ENCODE measurements at places on chromosomes 12 and 14.

DNA sequence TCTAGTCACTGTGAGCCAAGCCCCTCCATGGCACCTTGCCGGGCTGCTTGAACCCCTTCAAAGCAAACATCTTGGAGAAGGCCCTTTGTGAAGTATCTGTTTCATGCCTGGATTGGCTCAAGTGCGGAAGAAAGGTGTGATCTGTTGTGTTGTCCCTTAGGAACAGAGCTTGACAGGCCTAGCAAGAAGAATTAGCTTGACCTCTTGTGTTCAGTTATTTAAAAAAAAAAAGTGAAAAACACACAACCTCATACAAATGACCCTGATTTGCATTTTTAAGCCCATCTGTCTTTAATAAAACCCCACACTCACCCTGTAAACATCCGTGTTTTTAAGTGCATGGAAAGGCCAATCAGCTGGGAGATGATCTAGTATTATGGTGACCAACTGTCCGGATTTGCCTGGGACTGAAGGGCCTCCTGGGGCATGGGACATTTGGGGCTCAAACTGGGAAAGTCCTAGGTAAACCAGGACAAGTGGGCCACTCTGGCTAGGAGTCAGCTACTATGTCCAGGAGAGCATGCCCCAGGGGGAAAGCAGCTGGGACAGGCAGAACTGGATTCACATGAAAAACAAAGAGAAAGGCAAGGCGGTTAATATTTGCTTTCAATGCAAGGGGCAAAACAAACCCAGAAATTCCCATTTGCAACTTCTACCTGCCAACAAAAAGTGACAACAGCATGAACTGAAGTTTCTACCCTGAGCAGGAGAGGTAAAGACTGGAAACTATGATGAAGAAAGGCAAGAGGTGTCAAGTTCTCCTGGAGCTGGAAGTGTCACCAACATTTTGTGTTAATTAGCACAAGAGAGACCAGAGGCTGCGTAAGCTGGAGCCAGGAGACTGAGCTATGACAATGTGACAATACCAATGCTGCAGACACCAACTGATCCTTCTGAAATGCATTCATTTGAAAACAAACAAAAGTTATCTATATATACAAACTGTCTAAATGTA, 78.6 kb downstream of the CLMN start:
- no peak for DNase-seq

- DNase-seq: no peak
Observed at GRCh38 chr12:13537623-13538022, 341.1 kb downstream of the EMP1 start.

GRCh38 chr12:88726806-88727720, 146.8 kb upstream of the KITLG start:
- no peak for DNase-seq

DNA sequence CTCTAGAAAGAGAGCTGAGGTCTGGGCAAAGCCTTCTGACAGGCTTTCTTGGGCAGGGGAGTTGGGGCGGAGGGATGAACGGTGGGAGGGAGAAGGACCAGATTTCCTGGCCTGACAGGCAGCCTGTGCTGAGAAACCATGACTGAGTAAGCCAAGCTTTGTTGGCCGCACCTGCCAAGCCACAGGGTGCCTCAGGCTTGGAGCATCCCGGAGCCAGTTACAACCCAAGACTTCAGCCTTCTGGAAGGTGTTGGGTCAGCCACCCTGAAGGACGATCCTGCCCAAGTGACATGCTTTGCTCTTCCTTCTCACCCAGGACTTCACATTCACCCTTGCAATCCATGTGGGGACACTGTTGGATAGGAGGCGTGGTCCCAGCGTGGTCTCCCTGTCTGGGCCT, 21.0 kb upstream of the AQP2 start:
- DNase-seq: no peak

- DNase-seq: no peak
Observed at GRCh38 chr14:74517731-74518130, 24.2 kb downstream of the ISCA2 start.

- no peak for DNase-seq
Observed at GRCh38 chr12:10896854-10897253, 12.5 kb downstream of the TAS2R13 start.

DNA sequence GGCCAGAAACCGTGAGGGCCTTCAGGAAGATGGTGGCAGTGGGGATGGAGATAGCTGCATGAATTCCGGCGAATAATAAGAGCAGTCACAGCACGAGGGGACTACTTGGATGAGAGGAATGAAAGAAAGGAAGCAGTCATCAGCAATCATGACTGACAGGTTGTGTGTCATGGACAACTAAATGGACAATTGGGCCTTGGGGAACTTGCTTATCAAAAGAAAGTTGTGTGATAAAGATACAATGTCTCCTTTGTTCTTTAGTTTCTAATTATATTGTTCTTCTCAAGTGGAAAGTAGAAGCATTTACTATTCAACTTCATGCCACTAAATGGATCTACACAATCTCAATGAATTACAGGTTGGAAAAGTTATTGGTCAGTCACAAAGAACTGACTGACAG, 130.5 kb downstream of the TMTC1 start:
- no peak for DNase-seq

- no peak for DNase-seq
Observed at GRCh38 chr14:22850944-22851764, 14.8 kb downstream of the MMP14 start.

GRCh38 chr14:39680777-39681176, 248.5 kb upstream of the FBXO33 start:
- no peak for DNase-seq

GRCh38 chr12:129610601-129611120, 293.2 kb downstream of the TMEM132D start:
- DNase-seq: no peak

GRCh38 chr12:480831-481816, 21.4 kb downstream of the B4GALNT3 start:
- DNase-seq: no peak

- no peak for DNase-seq
Observed at GRCh38 chr12:442235-442884, 17.4 kb upstream of the B4GALNT3 start.
